ENCODE measurements at places on chromosomes 6 and 20.

DNA sequence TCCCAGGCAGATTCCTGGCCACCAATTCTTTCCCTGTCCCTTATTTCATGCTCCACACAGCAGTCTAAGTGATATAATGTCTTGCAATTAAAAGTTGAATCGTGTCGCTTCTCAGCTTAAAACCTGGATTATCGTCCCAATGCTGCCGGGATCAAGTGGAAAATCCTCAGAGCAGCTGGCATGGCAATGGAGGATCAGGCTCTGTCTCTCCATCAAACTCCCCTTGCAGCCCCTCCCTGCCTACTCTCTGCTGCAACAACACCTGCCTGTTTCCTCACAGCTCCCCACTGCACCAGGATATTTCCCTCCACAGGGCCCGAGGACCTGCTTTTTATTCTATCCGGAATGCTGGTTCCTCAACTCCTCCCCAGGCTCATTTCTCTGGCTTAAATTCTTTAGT is 277.1 kb downstream of the SYNE1 start:
- DNase-seq = no peak

DNA sequence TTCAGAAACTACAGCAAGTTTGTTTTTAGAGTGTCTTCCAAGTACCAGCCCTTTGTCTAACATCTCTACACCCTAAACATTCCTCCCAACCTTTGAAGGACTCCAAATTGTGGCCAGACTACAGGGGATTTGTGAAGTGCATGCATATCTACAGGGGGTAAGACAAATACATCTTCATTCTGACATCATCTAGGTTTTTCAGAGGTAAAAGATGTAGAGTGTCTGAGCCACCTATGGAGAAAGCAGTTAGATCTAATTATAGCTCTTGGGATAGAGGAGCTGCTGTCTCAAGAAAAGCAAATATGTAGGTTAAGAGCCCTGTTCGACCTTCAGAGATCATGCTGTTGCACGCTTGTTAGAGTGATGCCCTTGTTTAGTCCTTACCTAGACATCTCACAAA is 617.7 kb upstream of the AGPAT4 start:
- no peak for DNase-seq

GRCh38 chr6:163405412-163406309 is 8.9 kb upstream of the QKI start:
- DNase-seq = no peak

- no peak for DNase-seq
Observed at GRCh38 chr20:20820104-20820503, 107.7 kb upstream of the RALGAPA2 start.

- no peak for DNase-seq
Observed at GRCh38 chr6:155349956-155350355, 35.7 kb upstream of the TFB1M start.

- DNase-seq = peak; percentile 93
Observed at GRCh38 chr20:7843613-7844012, 96.6 kb downstream of the HAO1 start.

DNA sequence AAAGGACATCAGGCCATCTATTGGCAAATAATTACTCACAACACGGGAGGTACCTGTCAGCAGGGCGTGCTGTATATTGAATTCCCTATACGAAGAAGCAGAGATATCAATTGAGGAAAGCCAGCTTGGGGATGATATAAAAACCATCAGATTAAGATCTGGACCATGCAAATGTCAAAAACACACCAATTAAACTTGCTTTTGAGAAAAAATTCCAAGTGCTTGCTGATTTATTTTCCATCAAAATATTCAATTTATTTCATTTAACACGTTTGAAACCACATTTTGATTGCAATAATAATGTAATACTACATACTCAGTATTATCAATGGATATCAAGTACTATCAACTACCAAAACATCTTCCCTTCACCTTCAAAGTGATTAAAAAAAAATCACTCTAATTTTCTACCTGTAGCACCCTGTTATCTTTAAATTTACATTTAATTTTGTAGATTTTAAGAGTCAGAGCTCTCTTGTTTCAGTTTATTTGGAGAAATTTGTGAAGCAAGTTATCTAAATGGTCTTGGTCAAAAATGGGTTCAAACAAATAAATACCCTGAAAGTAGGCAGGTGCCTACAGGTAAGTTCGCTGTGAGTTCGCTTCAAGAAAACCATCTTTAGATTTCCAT is 6.8 kb upstream of the TBX18 start:
- no peak for DNase-seq

DNA sequence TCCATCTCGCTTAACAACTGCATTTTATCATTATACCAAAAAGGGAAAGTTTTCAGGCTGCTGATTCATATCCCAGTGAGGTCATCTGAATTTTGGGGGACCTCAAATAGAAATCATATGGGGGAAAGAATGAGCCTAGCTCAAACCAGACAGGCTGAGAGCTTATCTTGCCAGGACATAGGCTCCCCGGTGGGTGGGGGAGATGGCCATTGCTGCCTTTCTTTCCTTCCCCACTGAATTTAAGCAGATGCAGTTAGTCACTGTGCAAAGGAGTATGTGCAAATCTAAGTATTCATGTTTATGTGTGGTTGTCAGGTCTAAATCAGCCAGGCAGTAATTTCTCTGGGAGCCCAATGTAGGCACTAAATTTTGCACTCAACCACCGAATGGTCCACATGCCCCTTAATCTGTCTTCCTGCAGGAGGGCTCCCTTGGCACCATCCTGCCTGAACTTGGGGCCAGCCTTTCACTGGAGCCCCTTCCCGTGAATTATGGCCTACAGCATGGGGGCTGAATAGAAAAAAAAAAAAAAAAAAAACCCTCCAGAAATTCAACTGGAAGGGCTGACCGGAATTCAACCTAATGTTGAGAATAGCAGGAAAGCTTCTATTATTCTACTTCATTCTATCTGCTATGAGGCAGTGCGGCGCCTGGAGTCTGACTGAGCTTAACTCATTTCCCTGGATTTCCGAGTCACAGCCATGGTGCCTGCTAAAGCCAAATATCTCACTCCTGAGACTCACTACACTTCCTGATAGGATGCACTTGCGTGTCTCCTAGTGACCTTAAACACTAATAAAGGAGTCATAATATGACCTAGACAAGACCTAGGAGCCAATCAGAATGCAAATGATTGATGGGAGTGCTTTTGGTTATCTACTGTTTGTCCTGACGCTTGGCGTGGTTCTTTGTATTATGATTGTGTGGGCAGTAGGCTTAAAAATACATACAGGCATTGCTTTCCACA is 161.5 kb upstream of the HEY2 start:
- peak; percentile 33 for DNase-seq

DNA sequence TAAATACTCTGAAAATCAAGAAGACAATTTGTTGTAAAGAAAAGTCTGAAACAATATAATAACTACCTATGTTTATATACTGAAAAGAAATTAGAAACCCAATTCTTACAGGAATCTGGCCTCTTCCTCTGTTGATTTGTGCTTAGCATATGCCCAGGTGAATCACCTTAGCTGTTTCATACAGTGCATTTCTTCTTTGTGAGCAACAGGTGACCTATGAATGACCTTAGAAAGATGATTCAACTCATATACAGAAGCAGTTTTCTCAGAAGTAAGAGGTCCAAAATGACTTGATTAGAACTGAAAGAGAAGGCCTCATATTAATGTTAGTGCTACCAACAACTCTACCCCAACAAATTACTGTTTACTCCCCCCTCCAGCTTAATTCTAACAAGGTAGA is 419.5 kb upstream of the ID4 start:
- DNase-seq = peak; percentile 33
